Spinal cord (tissue), 10 donors: ENCODE measurements at places on chromosomes 7 and 10. TPM values are rescaled to one million over a fixed set of nuclear protein-coding genes. Genes with fewer than 3 reads are reported as not detected.

The ZNF804B gene
- 2.0 TPM for total RNA-seq

The OGDHL gene
- 23.3 TPM for total RNA-seq

The CPN1 gene
- 0.69 TPM for total RNA-seq

The TUBB8 gene
- total RNA-seq = 0.11 TPM

The TLL2 gene
- total RNA-seq = 4.4 TPM

The PLEKHS1 gene
- total RNA-seq = not detected

The IFIT1B gene
- 1.4 TPM for total RNA-seq

The PRRT4 gene
- total RNA-seq = 6.7 TPM

The PAX2 gene
- total RNA-seq = 1.9 TPM

The KDM7A gene
- total RNA-seq = 9.1 TPM

The SPDYE8 gene
- total RNA-seq = 0.06 TPM

The TRA2A gene
- 54.6 TPM for total RNA-seq

The AKR1C8 gene
- total RNA-seq = 0.94 TPM

The GRID2IP gene
- total RNA-seq = 0.30 TPM

The FGFR2 gene
- 163 TPM for total RNA-seq

The LRRD1 gene
- 0.89 TPM for total RNA-seq

The AGR2 gene
- 10.1 TPM for total RNA-seq

The HKDC1 gene
- total RNA-seq = 1.5 TPM

The HOXA11 gene
- 2.2 TPM for total RNA-seq

The CNPY1 gene
- 0.66 TPM for total RNA-seq

The SPDYE2B gene
- not detected for total RNA-seq

The ALOX5 gene
- total RNA-seq = 9.3 TPM

The GJD4 gene
- total RNA-seq = 0.20 TPM

The NUTM2A gene
- total RNA-seq = 1.2 TPM

The ASNS gene
- total RNA-seq = 21.6 TPM

The ANXA8 gene
- total RNA-seq = 0.17 TPM

The PCBD1 gene
- 76.1 TPM for total RNA-seq

The CYP26A1 gene
- total RNA-seq = 0.20 TPM

The AMPH gene
- 37.3 TPM for total RNA-seq

The TSPAN33 gene
- 16.4 TPM for total RNA-seq

The RBP3 gene
- total RNA-seq = not detected

The PTPRZ1 gene
- 138 TPM for total RNA-seq

The DPP6 gene
- 36.3 TPM for total RNA-seq

The SH2D4B gene
- 0.20 TPM for total RNA-seq

The CCDC172 gene
- not detected for total RNA-seq

The C7orf33 gene
- total RNA-seq = not detected

The PNLIPRP1 gene
- total RNA-seq = not detected

The MYH16 gene
- not detected for total RNA-seq

The SUN3 gene
- total RNA-seq = not detected

The TFR2 gene
- total RNA-seq = 3.7 TPM

The IKZF1 gene
- 9.0 TPM for total RNA-seq

The ANKMY2 gene
- total RNA-seq = 61.3 TPM

The MUC12 gene
- 0.59 TPM for total RNA-seq

The MMRN2 gene
- 14.9 TPM for total RNA-seq

The MRLN gene
- total RNA-seq = 25.0 TPM

The CTNNA3 gene
- 63.5 TPM for total RNA-seq

The PILRA gene
- total RNA-seq = 4.3 TPM

The ATG9B gene
- 3.6 TPM for total RNA-seq

The SPDYE1 gene
- 0.10 TPM for total RNA-seq

The HIF1AN gene
- 13.3 TPM for total RNA-seq

The HOXA7 gene
- 12.6 TPM for total RNA-seq

The LMTK2 gene
- total RNA-seq = 29.3 TPM

The CPA2 gene
- not detected for total RNA-seq

The CALHM3 gene
- total RNA-seq = not detected
